ENCODE measurements at places on chromosomes 16 and 17. TPM values are rescaled to one million over a fixed set of nuclear protein-coding genes. Genes with fewer than 3 reads are reported as not detected.
A peak's percentile ranks its signal among the peaks of the same experiment; 100 is the strongest.

DNA sequence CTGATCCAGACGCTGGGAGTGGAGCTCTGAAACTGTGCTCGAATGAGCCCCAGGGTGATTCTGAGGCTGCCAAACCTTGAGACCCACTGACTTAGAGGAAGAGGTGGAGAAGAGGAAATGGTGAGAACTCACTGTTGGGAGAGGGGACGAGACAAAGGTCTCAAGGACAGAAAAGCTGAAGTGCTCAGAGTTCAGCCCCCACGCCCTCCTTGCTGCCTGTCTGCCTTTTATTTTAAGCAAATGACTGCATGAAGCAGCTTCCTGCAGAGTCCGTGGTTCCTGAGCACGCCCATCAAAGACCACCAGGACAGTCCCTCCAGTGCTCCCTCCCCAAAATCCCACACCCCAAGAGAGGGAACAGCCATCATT is 20.4 kb downstream of the COTL1 start:
- ATAC-seq, result no peak

Gene TEX14
- total RNA-seq, result 0.24 TPM

DNA sequence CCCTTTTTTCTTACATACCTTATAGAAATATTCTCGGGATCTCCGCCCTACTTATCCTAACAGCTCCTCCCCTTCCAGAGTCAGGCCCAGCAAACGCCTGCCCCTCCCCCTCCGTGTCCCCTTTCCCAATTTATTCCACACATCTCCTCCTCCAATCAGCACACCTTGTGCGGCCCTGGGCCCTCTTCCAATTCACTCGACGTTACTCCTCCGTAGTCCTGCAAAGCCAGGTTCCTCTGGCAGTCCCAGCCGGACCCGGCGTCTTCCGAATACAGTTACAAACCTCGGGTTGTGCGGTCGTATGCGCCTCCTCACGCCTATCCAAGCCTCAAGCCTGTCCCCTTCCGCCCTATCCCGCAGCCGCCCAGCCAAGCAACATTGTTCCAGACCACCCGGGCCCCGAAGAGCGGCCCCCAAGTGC is 677 bp downstream of the CBX1 start:
- ATAC-seq, result peak; percentile 34

- no peak for ATAC-seq
Measured at GRCh38 chr17:42530952-42531454, 5.0 kb upstream of the NAGLU start.

Gene P2RX5
- 0.72 TPM for total RNA-seq

Gene CES3
- total RNA-seq, result 1.1 TPM

Gene MGRN1
- total RNA-seq, result 19.2 TPM

Gene HBA2
- total RNA-seq, result 8.2 TPM

GRCh38 chr17:66255112-66255511 is 25.9 kb upstream of the APOH start:
- peak; percentile 58 for ATAC-seq

Gene TBX4
- not detected for total RNA-seq

- no peak for ATAC-seq
Measured at GRCh38 chr16:8961811-8962390, 1.8 kb downstream of the USP7 start.

DNA sequence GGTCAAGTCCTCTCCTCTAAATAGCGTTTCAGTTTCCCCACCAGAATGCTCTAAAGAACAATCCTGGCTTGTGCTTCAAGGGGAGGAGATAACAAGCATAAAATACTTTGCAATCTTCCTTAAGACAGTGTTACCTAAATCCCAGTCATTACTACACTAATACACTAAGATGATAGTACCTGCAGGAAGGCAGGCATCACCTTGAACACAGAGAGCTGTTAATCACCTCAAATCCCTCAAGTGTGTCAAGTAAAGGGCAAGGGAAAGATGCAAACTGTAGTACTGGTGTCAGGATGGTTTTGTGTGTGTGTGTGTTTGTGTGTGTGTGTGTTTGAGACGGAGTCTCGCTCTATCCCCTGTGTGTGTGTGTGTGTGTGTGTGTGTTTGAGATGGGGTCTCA is 36.8 kb downstream of the NACA2 start:
- no peak for ATAC-seq

DNA sequence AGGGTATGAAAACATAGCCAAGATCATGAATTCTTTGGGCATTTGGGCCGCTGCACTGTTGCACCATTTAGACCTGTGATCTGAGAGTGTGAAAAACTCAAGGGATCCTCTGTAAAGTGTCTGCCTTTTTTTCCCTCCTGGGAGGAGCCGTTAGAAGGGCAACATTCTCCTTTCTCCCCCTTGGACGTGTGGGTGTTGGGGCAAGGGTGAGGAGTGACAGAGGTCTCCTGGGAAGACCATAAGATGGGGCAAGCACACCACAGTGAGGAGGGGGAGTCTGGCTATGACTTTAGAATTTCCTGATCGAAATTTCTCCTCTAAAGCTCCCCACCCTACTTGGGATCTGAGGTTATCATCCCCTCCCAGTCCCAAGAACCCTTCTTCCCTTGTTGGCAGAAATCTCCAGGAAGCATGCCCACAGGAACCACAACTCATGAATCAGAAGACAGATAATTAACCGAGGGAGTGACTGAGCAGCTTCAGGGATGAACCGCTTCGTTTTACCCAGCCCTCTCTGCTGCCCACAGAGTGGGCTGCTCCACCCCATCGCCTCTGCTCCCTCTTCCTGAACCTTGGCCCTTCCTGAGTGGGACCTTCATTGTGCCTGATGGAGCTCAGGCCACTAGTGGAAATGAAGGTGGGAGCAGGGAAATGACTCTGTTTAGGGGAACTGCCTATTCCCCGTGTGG is 4.2 kb downstream of the ITGB3 start:
- ATAC-seq, result no peak

GRCh38 chr16:11424118-11424460 is 78.8 kb downstream of the RMI2 start:
- ATAC-seq, result no peak

Gene CDH1
- 334 TPM for total RNA-seq

Gene SGCA
- total RNA-seq, result 0.64 TPM

DNA sequence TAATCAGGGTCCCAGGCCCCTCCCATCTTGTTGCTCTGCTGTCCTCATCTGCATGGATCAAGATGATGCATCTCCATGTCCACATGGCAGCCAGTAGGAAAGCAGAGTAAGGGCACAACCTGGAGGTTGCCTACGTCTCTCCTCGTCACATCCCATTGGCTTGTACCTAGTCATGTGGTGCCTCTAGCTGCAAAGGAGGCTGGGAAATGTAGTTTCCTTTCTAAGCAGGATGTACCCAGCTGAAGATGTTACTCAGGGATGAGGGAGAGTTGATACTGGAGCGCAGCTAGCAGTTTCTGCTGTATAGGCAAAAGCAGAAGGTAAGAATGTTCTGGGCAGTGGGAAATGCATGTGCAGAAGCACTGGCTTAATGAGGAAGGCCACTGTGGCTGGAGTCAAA is 20.8 kb downstream of the ABCC1 start:
- ATAC-seq, result peak; percentile 36

Gene P2RX1
- total RNA-seq, result 0.68 TPM

GRCh38 chr17:76659928-76660655 is 16.5 kb upstream of the ST6GALNAC1 start:
- peak; percentile 80 for ATAC-seq

- peak; percentile 1 for ATAC-seq
Measured at GRCh38 chr17:49193513-49194296, 16.7 kb downstream of the GNGT2 start.

Gene KRT14
- 5,105 TPM for total RNA-seq

GRCh38 chr16:67392301-67393059 is 818 bp downstream of the TPPP3 start:
- ATAC-seq, result no peak

Gene BAHCC1
- 4.2 TPM for total RNA-seq

- ATAC-seq, result no peak
Measured at GRCh38 chr17:6233856-6234255, 163.7 kb downstream of the WSCD1 start.

- no peak for ATAC-seq
Measured at GRCh38 chr17:71173991-71174390, 946.8 kb upstream of the SOX9 start.

Gene SLC5A2
- total RNA-seq, result 0.12 TPM

DNA sequence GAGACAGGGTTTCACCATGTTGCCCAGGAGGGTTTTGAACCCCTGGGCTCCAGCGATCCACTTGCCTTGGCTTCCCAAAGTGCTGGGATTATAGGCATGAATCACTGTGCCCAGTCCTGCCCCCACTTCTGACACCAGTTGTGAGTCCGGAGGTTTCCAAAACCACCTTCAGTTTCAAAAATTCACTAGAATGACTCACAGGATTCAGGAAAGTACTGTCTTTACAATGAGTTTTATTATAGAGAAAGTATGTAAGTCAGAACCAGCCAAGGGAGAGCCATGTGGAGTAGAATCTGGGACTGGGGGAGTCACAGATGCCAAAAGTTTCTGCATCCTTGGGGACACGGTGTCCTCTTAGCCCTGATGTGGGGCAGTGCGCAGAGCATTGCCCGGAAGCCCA is 55.1 kb downstream of the PLD6 start:
- no peak for ATAC-seq

DNA sequence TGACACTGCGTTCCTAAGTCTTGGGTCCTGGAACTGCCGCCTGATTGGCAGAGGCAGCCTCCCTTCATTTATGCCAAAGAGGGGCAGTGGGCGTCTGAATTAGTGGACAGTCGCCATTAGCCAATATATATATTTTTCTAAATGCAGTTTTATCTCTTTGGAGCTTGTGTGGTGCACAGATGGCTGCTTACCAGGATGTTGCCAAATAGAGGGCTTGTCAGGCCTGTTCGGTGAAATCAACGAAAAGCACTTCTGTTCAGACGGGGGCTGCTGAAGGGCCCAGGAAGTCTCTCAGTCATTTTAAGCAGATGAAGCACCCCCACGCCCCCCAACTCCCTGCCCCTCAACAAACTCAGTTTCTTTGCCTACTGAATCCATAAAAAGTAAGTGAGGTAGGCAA is 66.0 kb downstream of the RAP1GAP2 start:
- ATAC-seq, result no peak

DNA sequence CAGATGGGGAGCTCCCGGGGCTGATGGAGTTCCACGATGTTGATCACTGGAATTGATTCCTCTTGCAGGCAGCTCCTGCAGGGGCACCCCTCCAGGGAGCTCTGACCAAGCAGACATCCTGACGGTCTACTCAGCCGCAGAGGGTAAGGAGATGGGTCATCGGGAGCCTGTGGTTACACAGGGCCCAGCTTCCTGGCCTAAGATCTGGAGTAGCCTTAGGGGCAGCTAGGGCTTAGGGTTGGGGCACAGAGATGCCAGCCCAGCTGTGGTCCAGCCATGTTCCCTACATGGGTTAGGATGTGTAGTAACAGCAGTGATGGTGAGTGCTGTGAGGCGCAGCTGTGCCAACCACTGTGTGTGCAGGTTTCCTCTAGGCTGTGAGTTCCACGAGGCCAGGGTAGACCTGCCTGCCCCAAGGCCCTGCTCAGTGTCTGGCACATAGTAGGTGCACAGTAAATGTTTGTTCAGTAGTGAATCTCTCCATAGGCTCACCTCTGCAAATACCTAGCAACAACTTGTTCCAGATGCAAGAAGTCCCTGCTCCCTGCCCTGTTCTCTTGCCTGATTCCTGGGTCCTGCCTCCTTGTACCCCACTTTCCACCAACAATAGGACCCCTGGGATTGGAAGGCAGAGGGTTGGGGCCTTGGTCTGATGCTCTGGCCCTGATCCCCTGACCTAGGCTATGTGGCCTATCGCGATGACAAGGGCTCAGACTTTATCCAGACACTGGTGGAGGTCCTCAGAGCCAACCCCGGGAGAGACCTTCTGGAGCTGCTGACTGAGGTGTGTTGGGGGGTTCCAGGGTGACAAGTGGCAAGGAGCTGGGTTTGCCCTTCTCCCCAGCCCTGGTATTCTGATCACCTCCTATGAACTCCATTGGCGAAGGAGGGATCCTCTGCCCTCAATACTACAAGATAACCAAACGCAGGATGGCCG is 13.7 kb downstream of the ZNF213 start:
- no peak for ATAC-seq

GRCh38 chr17:70370816-70371215 is 201.5 kb downstream of the KCNJ2 start:
- no peak for ATAC-seq
